ENCODE measurements at places on chromosomes 4 and X.

GRCh38 chrX:114619874-114620273 lies 36.0 kb downstream of the HTR2C start:
- DNase-seq = no peak

DNA sequence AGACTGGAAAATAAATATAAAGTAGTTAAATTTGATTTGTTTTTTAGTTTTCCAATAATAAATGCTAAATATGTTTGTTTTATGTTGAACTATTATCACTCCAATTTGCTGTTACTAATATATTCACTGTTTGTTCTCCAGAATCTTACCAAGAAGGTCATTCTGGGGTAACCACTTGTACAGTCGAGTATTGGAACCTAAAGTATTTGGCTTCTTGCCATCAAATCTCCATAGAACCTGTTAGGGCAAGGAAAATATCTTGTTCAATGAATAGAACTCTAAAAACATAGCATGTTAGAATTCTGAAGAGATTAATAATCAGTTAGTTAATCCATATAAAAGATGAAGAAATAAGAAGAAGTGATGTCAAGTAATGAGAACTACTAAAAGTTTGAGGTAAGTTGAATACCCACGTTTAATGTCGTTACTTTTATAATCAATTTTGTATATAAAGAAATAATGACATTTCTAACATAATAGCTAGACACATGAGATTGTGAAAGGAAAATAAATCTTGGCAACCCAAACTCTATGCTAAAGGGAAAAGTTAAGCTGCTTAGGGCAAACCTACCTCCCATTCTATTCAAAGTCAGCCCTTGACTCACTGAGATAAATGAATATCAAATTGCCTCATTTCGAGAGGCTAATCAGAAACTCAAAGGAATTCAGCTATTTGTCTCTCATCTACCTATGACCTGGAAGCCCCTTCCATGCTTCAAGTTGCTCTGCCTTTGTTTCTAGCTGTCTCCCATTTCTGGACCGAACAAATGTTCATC lies 15.3 kb downstream of the UGT2B15 start:
- DNase-seq = no peak

DNA sequence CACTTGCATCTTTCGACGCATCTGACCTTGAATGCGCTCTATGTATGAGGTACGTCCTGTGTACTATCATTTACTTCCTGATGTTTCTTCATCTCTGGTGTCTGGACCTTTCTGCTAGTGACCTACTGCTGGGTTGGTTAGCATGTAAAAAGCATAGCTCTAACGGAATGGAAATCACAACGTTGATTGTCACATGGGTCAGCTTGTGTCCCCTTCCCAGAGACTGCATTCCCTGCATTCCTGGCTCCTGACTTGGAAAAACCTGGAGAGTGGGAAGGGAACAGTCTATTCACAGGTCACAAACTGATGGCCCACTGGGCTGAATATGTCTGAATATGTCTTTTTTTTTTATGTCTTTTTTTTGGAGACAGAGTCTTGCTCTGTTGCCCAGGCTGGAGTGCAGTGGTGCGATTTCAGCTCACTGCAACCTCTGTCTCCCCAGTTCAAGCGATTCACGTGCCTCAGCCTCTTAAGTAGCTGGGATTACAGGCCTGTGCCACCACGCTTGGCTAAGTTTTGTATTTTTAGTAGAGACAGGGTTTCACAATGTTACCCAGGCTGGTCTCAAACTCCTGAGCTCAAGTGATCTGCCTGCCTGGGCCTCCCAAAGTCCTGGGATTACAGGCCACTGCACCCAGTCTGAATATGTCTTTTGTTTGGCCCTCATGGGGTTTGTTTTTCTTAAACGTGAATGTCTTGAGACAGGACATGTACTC lies 16.3 kb downstream of the LONRF3 start:
- no peak for DNase-seq

- DNase-seq = no peak
Observed at GRCh38 chr4:69838977-69839376, 21.0 kb downstream of the SULT1E1 start.

DNA sequence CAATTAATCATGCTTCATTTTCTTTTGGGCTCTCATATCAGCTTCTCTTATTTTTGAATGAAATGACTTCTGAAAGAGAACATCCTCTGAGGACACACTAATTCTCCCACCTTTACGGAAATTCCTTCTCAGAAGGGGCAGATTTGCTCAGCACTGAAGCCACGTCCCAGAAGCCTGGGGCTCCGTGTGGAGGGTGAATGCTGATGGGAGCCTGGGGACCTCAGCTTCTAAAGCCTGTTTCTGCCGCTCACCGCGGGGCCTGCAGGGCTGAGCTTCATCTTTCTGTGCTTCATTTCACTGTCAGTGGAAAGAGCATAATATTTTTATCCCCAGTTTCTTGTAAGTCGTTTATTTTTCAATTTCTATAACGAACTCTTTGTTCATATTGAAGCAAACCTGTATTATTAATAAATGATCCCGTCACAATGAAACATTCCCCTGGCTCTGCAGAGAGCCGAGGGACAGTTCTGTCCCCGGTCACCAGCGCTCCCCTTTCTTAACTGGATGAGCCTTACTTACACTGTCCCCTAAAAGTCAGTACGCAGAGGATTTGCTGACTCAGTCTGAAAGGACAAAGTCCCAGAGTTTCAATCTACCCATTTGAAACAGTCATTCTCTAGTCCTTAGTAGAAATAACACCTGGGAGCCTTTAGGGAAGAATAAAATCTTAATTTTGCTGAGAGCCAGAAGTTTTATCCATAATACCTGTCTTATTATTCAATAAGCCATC lies 364.6 kb upstream of the FAT1 start:
- no peak for DNase-seq

GRCh38 chr4:181685461-181685860 lies 557.7 kb upstream of the TENM3 start:
- no peak for DNase-seq

DNA sequence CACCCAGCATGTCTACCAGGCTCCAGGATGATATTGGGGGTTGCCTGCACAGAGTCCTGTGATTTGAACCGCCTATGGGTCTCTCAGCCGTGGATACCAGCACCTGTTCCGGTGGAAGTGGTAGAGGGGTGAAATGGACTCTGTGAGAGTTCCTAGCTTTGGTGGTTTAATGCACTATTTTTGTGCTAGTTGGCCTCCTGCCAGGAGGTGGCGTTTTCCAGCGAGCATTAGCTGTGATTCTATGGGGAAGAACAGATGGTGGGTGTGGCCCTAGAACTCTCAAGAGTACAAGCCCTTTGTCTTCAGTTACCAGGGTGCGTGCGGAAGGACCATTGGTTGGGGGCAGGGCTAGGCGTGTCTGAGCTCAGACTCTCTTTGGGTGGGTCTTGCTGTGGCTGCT lies 316.9 kb upstream of the AMOT start:
- DNase-seq = no peak

DNA sequence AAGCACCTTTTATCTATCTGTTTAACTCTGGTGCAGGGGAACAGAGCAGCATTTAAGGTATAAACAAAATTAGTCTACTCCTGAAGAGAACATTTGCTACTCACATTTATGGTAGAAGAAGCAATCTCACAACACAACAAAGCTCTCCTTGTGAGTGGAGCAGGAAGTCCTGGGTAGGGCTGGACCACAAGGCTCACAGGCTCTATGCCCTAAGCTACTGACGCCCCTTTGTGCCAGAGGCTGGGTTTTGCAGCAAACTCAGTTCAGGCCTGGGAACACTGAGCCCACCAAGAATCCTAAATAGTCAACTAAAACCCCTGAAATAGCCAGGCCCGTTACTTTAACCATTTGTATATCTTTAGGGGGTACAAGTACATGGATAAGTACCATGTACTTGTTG lies 4.7 kb upstream of the ZXDB start:
- no peak for DNase-seq

DNA sequence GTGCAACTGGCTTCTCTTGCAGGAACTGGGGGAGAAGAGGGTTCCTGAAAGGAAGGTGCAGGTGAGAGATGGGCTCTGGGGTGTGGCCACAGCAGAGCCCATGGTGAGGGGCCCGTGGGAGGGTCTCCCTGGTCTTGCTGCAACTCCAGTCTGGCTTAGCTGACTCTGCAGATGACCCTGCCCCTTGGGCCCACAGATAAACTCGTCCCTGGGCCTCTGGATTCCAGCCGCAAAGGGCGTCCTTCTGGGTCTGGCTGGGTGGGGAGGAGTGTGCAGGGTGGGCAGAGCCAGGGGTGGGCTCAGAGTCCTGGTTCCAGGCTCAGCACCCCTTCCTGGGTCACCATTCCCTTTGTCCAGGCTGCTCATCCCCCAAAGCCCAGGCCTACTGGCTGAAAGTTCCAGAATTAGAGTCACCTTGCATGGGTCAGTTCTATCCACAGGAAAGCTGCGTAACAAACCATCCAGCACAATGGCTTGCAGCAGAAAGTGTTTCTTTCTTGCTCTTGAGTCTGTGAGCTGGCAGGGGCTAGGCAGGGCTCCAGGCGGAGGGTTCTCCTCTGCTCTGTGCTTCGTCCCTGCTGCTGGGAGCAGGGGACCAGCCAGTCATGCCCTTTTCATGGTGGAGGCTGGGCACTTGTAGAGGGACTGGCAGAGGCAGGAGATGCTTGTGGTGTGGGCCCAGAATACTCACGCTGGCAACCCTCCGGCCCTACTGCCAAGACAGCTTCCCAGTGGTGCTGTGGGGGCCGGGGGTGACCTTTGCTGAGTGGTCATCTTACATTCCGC lies 43.5 kb upstream of the ADRA2C start:
- no peak for DNase-seq

DNA sequence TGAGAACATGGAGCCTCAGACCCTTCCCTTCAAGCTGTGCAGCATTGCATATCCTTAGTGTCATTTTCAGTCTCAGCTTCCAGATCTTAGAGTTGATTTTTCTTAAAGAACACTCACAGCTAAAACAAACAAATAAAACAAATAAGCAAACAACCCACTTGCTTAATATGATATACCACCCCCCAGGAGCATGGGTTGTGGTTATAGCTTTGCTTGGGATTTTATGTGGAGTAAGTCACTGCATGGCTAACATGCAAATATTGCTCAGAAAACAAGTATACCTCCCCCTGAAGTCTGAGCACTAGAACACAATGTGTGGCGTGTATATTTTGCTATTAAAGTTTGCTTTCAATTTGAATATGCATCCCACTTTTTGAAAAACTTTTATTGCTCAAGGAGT lies 78.6 kb downstream of the MGST2 start:
- no peak for DNase-seq

DNA sequence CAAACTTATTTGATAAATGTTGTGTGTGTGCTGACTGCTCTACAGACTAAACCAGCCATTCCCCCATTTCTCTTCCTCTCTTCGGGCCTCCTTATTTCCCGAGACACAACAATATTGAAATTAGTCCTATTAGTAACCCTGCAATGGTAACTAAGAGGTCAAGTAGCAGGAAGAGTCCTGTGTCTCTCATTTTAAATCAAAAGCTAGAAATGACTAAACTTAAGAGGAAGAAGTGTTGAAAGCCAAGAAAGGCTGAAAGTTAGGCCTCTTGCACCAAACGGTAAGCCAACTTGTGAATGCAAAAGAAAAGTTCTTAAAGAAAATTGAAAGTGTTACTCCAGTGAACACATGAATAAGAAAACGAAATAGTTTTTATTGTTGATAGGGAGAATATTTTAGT lies 357.8 kb upstream of the SLC7A11 start:
- no peak for DNase-seq

GRCh38 chr4:57442831-57443291 lies 332.7 kb upstream of the IGFBP7 start:
- no peak for DNase-seq

DNA sequence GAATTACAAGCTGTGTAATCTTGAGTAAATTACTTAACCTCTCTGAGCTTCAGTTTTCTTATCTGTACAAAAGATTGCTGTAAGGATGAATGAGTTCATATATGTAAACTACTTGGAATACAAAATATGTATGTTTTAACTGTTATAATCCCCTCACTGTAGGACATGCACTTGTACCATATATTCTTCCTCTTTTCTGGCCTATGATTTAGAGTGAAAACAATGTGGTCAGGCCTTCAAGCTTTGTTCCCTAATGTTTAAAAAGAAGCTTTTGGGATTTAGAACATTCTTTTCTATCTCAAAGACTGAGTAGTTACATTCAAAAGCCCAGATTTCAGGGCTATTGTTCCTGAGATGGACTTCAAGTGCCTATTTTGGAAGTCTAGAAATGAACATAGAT lies 26.7 kb upstream of the GPRIN3 start:
- DNase-seq = no peak

GRCh38 chrX:96480081-96480480 lies 204.6 kb upstream of the DIAPH2 start:
- no peak for DNase-seq

- no peak for DNase-seq
Observed at GRCh38 chr4:154640999-154641398, 28.5 kb upstream of the FGG start.

DNA sequence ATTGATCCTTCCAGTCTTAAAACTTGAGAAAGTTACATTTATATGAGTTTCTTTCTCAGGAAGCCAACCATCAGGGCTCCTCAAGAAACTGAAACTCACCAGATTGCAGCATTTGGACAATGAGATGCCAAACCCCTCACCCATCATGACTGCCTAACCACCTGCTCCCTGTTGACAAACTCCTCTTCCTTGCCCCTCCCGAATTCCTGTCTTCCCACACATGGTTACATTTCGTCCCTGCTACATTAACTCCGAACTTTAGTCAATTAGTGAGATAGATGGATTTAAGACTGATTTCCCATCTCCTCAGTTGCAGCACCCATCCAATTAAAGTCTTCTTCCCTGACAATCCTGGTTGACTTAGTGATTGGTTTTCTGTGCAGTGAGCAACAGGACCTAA lies 118.7 kb downstream of the ZNF330 start:
- DNase-seq = no peak

DNA sequence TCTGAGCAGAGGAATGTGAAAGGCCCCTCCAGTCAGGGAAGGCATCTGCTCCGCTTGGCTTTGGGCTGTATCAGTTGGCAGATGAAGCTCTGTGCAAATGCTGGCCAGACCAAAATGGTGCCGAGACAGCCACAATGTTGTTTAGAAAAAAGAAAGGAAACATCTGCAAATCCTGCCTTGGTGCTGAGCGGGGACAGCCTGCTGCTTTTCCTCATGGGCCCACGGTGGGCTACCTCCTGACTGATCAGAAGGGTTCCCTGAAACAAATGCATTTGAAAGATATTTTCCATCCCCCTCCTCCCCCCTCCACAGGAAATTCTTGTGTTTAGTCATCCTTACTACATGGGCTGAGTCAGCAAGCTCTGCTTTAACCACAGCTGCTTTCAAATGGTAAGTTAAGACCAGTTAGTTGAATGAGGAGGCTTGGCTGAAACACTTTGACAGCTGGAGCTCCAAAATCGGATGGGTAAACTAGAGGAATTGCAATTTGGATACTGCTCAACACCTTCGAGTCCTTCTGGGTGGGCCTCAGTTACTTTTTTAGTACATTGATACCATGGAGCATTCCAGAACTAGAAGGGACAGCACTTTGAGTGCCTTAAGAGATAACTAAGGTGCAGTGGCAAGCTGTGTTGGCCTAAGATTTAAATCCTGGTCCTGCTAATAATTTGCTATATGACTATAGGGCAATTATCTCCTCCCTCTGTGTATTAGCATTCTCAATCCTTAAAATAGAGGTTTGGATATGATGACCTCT lies 36.0 kb downstream of the PLAC1 start:
- DNase-seq = no peak
